Central memory CD4-positive, alpha-beta T cell (primary cell): ENCODE measurements at places on chromosomes 2 and 18.

DNA sequence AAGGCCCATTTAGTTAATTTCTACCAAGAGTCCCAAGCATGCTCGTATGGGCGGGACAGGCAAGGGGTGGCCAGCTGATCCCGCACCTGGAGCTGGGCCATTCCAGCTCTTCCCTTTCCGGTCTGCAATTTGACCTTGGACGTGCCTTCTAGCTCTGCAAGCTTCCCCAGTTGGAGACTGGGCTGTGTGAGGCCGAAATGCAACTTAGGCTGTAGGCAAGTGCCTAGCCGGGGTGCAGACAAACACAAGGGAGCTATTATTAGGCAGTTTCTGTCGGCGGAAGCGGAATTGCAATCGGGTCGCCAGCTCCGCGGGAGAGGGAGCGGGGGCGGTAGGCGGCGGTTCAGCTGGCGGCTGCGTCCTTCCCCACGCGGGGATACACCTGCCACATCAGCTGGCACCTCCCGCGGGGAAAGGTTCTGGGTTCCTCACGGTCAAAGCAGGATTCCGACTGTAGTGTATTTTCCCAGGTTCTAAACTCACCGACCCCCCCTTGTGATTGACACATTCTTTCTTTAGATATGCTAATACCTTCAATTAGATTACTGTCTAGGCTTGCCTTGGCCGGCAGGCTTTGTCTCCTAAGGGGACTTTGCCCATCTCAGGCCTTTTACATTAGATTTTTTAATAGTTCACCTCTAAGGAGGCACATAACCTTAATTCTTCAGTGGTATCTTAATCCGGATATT lies 17.1 kb upstream of the ZNF532 start:
- no peak for DNase-seq

GRCh38 chr2:59182249-59182648 lies 941.1 kb upstream of the FANCL start:
- DNase-seq = no peak

- DNase-seq = no peak
Observed at GRCh38 chr2:216596980-216597509, 36.2 kb upstream of the IGFBP2 start.

GRCh38 chr18:74579496-74580065 lies 18.1 kb upstream of the ZNF407 start:
- no peak for DNase-seq

DNA sequence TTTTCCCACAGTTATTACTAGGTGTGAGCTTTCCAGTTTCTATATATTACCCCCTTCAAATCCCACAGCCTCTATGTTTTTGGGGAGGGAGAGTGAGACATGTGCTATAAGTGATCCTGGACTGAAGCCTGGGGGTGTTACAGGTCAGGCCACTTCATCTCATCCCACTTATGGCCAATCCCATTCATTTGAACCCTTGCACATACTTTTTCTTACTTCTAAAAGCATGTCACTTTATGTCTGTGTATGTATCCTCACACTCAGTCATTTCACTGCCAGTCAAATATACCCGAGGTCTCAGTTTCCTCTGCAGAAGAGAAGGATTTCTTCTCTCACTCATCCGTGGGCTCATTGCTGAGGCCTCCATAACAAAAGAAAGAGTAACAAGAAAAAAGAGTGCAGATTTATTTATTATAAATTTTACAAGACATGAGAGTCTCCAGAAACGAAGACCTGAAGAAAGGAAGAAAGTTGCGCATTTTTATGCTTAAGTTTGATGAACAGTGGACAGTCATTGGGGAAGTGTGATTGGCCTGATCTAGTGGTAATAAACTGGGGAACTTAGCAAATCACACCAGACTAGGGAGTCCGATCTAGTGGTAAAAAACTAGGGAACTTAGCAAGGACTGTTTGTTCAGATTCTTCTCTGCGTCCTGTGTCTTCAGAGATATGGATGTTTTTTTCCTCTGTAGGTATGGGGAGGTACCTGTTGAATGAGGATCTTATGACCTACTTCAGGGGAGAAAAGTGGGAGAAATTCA lies 52.1 kb downstream of the ICOS start:
- no peak for DNase-seq

GRCh38 chr2:236167297-236168109 lies 683 bp downstream of the GBX2 start:
- DNase-seq = no peak

DNA sequence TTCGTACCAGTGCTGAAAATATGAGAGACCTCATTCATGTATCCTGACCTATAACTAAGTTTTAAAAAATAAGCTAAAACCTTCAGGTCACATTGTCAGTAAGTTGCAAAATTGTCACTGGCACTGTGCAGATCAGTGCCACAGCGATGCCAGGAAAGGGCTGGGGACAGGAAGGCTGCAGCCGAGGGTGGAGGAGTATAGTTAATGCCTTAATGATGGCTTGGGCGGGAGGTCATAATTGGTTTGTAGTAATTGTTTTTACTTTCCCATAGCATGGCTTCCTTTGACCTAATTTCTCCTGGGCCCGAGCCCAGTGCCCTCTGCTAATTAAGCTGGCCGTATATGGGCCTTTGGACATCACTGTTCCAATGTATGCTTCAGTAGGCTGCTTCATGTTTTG lies 47.2 kb upstream of the RAB12 start:
- no peak for DNase-seq

- DNase-seq = no peak
Observed at GRCh38 chr2:52976143-52976949, 791.3 kb upstream of the CHAC2 start.

DNA sequence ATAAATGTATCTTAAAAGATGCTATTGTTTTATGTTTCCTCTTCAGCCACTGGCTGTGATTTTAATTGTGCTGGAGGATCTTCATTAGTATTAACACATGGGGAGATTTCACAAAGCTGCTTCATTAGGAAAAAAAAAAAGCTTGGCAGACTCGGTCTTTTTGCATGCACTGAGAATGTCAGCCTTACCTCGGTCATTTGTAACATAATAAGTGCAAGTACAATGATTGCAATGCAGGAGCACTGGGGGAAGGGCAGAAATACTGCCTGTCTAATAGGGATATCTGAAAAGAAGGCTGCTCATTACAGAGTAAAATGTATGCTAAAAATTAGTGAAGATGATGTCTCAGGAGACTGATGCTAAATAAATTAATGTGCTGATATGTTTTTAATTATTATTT lies 1.3 kb upstream of the BAZ2B start:
- no peak for DNase-seq

DNA sequence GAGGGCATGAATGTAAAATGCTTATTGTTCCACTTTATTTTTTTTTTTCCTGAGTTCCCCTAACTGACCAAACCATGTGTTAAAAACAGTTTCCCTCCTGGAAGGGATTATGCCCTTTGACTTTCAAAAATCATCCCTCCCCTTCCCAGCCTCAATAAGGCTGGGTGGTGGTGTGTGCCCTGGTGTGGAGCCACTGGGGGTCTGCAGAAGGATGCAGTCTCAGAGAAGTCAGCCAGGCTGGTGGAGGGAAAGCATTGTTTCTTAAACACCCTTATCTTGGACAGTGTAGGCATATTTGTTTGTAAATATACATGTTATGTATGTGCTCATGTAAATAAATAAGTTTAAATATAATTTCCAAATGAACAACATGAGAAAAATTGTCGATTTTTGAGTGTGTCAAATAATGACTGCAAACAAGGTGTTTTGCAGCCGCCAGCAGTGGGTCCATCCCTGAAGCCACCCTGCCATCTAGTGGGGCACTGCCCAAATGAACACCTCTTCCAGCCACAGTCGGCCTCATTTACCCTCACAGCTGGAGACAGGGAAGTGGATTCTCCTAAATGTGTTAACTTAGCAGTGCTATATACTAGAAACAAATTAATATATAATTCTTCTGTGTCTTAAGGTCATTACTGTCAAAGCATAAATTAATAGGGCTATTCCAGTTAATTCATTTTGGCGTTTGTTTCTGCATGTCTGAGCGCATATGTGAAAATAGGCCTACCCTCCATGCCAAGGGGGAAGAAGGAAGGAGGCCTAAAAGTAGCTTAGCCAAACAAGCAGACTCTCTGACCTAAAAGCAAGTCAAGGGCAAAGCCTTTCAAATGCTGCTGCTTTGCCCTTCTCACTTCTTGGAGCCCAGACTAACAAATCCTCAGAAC lies 209.6 kb upstream of the PIK3C3 start:
- no peak for DNase-seq

- DNase-seq = no peak
Observed at GRCh38 chr2:26970928-26971627, 641 bp downstream of the MAPRE3 start.

GRCh38 chr2:192675681-192676080 lies 480.9 kb upstream of the TMEFF2 start:
- DNase-seq = no peak

- no peak for DNase-seq
Observed at GRCh38 chr2:226782092-226782713, 17.4 kb downstream of the IRS1 start.

DNA sequence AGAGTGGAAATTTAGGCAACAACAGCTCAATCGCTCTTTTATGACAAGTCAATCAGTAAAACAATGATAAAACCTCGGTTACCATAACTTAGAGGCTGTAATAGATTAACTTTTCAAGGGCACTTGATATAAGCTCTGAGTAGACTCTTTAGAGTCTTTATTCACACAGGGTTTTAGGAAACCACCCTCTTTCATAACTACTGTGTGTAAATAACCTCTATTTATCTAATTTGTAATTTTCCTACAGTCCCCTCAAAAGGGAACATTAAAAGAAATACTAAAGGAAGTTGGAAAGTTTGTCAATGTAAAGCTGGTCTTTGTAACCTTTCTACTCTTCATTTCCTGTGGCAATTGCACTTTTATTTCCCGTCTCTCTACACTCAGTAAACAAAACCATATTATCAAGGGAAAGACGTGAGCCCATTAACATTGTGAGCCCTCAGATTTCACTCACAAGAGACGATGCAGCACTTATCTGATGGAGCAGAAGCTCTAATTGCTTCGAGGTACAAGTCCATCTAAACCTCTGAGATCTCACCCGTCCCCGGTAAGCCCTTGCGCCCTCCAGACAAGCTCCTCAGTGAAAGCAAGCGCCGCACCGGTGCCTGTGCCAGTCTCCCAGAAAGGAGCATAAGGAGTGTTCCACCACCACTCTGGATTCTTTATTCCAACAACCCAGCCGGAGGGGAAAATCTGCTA lies 1.1 kb upstream of the HOXD1 start:
- DNase-seq = no peak

DNA sequence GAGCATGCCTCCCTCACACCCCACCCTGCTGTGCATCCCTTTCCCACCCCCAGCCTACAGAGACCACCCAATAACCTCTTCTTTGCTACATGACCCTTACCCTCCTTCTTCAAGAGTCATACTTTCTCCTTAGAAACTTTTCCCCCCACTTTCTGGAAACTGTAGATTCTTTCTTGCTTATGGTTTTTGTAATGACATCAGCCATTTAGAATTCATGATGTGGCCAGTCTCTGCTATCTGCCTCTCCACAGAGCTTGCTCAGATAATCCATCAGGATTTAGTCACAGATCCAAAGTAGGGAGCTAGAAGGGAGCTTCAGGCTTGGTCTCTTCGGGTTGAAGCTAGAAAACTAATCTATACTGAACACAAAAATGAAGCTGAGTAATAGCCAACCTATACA lies 36.5 kb downstream of the GALM start:
- DNase-seq = no peak

DNA sequence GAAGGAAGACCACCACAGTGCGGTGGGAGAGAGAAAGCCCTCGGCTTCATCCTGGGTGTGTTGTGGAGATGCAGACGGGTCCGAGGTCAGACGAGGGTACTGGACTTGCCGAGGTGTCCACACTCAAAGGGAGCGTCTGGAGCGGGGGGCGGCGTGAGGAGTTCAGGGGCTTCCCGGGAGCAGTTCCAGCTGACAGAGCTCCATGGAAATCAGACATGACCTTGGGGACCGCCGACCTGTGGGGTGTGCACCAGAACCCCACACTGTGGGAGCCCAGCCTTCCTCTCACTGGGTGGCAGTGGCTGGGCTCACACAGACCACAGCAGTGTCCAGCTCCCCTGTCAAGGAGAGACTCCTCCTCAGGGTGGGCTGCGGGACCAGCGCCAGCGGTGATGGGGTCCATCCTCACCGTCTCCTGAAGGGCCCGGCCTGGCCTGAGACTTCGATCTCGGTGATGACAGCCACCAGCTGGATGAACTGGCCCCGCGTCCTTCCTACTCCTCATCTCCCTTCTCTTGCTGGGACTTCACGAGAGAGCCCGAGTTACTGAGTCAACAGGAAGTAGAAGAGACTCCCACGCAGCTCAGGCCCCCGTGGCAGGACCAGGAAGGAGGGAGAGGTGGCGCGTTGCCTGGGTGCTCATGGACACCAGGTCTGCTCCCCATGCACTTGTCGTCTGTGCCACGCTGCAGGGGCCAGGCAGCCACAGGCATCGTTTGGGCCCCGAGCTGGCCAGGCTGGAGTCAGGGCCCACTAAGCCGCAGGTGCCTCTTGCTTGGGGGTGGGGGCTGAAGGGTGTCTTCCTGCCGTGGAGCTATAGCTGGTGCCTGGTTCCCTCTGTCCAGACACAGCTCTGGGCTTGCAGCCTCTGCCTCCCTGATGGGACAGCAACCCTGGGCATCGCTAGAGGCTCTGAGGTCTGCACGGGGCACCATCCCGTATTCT lies 101.9 kb upstream of the CTDP1 start:
- DNase-seq = no peak

- DNase-seq = no peak
Observed at GRCh38 chr2:168002021-168002553, 245.3 kb downstream of the STK39 start.

GRCh38 chr18:39773646-39774045 lies 2181.4 kb upstream of the PIK3C3 start:
- no peak for DNase-seq

DNA sequence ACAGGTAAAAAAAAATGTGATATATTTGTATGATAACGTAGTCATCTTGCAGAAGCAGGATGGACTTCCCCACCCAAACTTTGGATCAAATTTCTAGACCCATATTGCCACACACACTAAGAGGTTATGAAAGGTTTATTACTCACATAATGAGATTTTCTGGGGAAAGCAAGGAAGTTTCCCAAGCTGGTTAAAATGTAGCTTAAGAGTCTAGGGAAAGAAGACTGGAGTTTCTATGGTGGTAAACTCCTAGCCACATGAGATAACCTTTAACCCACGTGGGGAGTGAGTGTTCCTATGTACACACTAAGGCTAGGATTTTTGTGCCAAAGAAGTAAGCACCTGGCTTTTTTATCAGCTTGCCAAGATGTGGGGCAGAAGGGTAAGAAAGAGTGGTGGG lies 335.7 kb upstream of the UBE2E3 start:
- no peak for DNase-seq

- no peak for DNase-seq
Observed at GRCh38 chr2:10750610-10751009, 29.2 kb downstream of the ATP6V1C2 start.

DNA sequence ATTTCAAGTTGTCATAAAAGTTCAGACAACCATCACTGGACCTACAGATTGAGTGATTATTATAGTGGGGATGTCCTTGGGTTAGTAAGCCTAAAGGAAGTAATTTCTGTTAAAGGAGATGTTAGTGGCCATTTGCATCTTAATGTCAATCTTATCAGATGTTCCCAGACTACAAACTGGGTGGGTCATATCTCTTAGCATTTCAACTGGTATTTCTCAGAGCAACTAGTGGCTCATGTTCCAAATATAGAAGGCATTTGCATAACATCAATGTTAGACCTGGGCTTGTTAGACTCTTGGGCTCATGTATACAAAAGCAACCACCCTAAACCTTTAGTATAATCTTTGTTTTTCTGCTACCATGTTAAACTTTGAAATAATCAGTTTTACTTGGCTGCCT lies 17.9 kb downstream of the PLEKHA3 start:
- no peak for DNase-seq

GRCh38 chr18:8084160-8084559 lies 517.0 kb downstream of the PTPRM start:
- DNase-seq = no peak
